ENCODE measurements at places on chromosomes 13 and 19.
A peak's percentile ranks its signal among the peaks of the same experiment; 100 is the strongest.

GRCh38 chr13:98785405-98785804, 32.9 kb upstream of the SLC15A1 start:
- no peak for DNase-seq

- no peak for DNase-seq
Observed at GRCh38 chr13:112446867-112447266, 70.7 kb downstream of the SPACA7 start.

- DNase-seq: no peak
Observed at GRCh38 chr19:55079400-55080038, 3.9 kb downstream of the EPS8L1 start.

DNA sequence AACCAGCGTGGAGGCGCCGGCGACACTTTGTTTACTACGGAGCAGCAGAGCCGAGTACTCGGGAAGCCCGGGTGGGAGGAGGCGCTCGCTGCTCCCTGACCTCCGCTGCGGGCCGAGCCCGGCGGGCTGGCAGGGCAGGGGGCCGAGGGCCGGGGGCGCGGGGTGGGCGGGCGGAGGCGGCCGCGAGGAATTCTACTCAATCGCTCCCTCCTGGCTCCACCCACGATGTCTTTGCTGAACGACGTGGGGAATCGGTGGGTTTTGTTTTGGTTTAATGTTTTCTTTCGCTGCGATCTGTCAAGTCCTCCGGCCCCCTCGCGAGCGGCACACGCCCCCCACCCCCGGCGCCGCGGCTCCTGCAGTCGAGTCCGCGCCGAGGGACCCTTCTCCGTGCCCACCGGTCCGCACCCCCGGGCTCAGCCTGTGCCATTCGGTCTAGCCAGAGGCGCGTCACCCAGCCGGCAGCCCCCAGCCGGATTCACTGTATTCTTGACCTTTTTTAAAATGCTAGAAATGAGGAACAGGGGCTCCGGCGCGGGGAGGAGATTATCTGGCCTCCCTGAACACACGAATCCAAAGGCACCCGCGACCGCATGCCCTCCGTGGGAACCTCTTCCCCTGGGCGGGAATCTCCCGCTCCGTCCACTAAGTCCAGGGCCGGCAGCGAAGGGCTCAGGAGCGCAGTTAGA, 636 bp upstream of the FOXO1 start:
- DNase-seq: peak; percentile 37

GRCh38 chr19:55362990-55363716, at the start of gene GARIN5B:
Gene GARIN5B (minus strand): TSS chr19:55363260. CDS start chr19:55363066, 194 bp downstream.
- DNase-seq: no peak

- no peak for DNase-seq
Observed at GRCh38 chr13:101406791-101407190, 9.5 kb downstream of the NALCN start.

- no peak for DNase-seq
Observed at GRCh38 chr13:20891768-20892167, 10.8 kb downstream of the XPO4 start.
